Fibroblast of lung (primary cell): ENCODE measurements at places on chromosomes 5 and 9. TPM values are rescaled to one million over a fixed set of nuclear protein-coding genes. Genes with fewer than 3 reads are reported as not detected.
A peak's percentile ranks its signal among the peaks of the same experiment; 100 is the strongest.

Gene MZB1
- total RNA-seq: 0.17 TPM in 1 of 2 replicates, not detected in the other

Gene GRXCR2
- total RNA-seq: not detected in 2 replicates

Gene KDM3B
- total RNA-seq: 39.8 and 49.4 TPM in 2 replicates

Gene STK32A
- total RNA-seq: 2.5 and 2.8 TPM in 2 replicates

Gene PCDHGB6
- total RNA-seq: 3.9 and 4.3 TPM in 2 replicates

Gene TRIP13
- total RNA-seq: 2.1 and 7.4 TPM in 2 replicates

DNA sequence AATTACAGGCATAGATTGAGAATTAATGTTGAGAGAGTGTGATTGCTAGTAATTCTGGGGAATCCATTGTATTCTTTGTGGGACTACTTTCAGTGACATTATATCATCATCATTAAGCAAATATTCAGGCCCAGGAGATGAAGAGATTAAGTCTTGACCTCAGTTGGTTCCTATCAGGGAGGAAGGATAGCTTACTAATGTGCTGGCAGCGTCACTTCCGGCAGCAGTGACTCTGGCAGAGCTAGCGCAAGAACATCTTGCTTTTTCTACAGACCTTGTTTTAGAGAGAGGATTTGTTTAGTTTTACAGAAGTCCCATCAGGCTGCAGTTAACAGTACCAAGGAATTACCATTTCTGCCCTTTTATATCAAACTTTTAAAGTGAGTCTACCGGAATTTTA is 20.3 kb downstream of the OSTF1 start:
- DNase-seq: peak; percentile 56

GRCh38 chr5:151602806-151603205 is 11.7 kb upstream of the FAT2 start:
- no peak for DNase-seq

- DNase-seq: no peak
Measured at GRCh38 chr9:2181792-2182191, 166.6 kb downstream of the SMARCA2 start.

DNA sequence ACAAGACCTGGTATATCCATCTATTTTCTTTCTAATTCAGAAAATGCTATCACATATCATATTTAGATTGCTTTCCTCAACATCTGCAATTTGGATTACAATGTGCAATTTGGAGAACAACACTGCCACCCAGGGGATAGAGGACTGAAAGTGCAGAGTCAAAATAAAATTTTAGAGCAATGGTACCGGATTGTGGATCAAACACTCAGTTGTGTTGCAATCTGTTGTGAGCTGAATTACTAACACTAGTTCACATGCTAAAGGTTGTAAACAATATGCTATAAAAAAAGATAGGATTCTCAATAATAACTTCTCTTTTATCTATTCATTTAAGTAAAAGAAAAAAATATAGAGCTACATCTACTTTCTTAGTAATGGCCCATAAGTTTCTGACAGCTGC is 11.9 kb upstream of the SRFBP1 start:
- peak; percentile 36 for DNase-seq

DNA sequence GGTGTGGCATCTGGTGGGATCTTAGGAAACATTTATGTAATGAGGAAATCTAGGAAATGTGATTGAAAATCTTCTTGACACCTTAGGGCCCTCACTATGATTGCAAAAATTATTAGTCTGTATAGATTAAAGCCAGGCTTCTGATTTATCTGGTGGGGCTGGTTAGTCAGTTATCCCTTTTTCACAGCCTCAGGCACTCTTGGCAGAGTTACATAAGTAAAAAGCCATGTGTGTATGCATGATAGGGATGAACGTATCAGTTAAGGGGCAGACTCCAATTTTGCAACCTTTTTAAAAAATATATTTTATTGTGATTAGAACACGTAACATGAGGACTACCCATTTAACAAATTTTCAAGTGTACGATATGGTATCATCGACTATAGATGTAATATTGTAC is 30.6 kb upstream of the RAB14 start:
- no peak for DNase-seq

- DNase-seq: no peak
Measured at GRCh38 chr9:71079451-71079850, 42.0 kb downstream of the TRPM3 start.
